ENCODE measurements at places on chromosomes 2 and 18.

DNA sequence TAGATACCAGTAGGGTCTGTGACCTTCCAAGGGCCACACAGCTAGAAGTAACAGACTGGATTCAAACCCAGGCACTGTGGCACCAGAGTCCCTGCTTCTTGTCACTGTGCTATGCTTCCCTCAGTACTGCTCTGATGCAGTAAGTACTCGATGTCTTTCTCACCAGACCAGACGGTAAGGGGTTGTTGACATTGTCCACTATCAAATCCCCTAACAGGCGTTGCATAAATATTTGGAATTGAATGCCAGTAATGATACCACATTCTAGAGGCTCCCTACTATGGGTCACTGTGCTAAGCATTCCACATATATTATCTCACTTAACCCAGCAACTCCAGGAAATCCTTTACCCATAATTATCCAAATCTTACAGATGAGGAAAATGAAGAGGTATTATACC is 223.1 kb downstream of the C1D start:
- no peak for DNase-seq

- DNase-seq: no peak
Measured at GRCh38 chr2:118720866-118721265, 126.6 kb downstream of the EN1 start.

- no peak for DNase-seq
Measured at GRCh38 chr2:183162362-183162761, 38.1 kb downstream of the NUP35 start.

DNA sequence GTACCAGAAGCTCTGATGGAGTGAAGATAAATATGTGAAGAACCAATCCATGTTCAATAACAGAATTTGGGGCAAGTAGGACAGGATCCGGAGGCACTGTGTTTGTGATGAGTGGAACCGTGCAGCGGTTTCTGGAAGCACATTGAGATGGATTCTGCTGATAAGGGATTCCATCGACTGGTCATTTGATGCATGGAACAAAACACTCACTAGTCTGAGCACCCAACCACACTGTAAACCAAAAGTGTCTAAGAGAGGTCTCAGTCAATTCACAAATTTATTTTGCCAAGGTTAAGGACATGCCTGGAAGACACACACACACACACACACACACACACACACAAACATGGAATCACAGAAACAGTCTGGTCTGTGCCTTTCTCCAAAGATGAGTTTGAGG is 459.5 kb downstream of the FBXO15 start:
- no peak for DNase-seq

GRCh38 chr2:10235099-10235908 is 67.4 kb upstream of the HPCAL1 start:
- no peak for DNase-seq

All from memory B cell (primary cell).